ENCODE measurements at places on chromosomes 7 and 10.

DNA sequence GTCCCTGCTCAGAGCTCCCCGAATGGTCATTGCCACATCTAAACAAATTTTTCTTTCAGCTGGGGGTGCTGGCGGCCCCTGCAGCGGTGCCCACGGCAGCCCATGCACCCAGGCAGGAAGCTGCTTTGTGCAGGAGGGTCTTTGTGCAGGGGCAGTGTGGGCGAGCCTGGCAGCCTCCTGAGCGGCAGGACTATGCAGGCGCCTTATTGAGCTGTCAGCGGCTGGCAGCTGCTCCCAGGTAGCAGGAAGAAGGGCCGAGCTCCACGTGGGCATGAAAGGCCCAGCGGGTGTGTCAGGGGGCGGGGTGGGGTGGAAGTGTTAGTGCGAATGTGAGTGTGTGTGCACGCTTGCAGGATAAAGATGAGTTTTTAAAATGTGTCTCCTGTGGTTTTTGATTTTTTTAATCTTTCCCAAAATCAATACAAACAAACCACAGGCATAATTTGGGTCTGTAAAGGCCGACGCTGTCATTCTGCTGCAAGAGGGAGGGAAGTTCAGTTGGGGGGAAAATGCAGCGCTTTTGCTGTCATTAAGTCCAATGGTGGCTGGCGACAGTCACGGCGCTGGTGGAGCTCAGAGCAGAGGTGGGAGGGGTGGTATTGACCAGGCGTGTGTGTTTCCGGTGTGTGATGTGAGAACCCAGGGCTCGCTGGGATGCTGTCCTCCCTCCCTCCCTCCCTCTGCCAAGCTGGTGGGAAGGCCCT lies 83.9 kb downstream of the LHPP start:
- DNase-seq, result no peak

GRCh38 chr10:133093291-133093690 lies 5.6 kb downstream of the ADGRA1 start:
- DNase-seq, result no peak

- no peak for DNase-seq
These were observed 17.9 kb downstream of the ANKRD22 start for GRCh38 chr10:88833723-88834122.

DNA sequence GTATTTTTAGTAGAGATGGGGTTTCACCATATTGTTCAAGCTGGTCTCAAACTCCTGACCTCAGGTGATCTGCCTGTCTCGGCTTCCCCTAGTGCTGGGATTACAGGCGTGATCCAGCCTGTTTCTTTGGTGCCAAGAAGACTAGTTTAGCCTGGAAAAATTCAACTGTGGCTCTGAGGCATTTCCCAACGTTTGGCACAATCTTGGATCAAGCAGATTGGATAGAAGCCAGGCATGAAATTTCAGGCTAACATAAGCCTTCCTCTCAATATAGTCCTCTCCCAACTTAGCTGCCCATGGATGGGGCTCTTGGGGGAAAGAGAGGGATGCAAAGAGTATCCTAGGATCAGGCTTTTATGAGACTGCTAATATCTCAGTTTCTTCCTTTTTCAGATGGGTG lies 53.8 kb downstream of the APBB1IP start:
- DNase-seq, result no peak

DNA sequence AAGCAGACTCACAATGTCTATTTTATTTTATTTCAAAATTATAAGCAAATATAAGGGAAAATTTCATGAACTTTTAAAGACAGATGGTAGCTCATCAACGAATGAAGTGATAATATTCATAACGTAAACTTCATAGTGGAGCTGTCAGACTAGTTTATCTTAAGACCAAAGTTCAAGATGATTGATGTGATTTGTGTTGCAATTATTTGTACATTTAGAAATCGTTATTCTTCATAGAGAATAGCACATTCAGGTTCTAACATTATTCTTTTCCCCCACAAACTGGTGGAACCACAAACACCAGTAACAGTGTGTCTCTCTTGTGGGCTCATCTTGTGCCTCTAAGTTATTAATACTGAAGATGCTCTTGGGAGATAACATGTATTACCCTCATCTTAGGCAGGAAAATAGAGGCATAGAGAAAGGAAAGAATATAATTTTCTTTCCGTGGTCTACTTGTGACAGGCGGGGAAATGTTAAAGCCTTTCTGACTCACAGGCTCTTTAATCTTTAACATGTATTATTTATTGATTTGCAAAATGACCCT lies 37.0 kb downstream of the CCSER2 start:
- no peak for DNase-seq

GRCh38 chr10:17747883-17748550 lies 4.0 kb upstream of the TMEM236 start:
- DNase-seq, result no peak

Measured in GM04504 (cell line).